SW 1271 (cell line): ENCODE measurements at places on chromosomes 3 and 15.

GRCh38 chr3:138694287-138695007 lies 85.9 kb downstream of the FAIM start:
- peak; percentile 74 for DNase-seq

DNA sequence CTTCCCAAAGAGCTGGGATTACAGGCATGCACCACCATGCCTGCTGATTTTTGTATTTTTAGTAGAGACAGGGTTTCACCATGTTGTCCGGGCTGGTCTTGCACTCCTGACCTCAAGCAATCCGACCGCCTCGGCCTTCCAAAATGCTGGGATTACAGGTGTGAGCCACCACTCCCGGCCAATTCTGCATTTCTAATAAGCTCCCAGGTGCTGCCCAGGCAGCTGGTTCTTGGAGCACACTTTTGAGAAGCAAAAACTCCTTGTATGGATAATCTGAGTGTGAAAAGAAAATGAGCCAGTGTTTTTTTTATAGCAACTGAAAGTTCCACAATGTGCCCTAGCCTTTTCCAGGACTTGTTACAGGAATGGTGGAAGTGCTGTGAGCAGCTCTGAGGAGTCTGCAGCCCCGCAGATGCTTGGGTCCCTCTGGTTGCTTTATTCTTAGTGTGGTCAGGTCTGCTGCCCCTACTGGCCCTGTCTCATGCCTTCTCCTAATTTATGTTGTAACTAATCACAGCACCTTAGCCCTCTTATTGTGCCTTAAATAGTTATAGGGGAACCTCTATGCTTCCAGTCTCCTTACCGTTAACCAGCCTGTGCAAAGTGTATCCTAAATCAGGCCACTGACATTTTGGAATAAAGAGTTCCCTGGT lies 13.5 kb upstream of the KCNAB1 start:
- no peak for DNase-seq

DNA sequence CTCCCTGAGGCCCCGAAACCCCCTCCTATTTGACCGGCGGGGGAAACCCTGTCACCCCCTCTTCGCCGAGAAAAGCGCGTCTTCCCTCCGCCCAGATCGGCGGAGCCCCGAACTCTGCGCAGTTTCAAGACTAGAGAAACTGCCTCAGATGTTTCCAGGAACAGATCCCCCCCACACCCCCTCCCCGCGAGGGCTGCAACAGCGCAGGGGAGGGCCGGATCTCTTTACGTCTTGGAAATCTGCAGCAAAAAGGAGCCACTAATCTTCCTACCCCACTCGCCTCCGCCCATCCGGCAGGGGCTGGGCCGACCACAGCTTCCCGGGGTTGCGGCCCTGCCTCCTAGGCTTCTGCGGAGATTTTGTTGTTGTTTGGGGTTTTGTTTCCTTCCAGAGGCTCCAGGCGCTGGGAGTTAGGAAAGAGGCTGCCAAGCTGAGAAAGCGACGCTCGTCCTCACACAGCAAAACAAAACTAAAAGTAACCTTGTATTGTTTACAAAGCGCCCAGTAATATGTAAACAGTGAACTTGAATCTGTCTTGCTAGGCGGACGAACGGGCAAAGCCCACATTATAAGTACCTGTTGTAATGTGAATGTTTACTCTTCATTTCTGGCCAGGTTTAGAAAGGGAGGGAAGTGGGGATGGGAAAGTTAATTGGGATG lies 2.2 kb downstream of the FOXB1 start:
- no peak for DNase-seq

GRCh38 chr3:8441969-8442559 lies 59.6 kb upstream of the LMCD1 start:
- peak; percentile 33 for DNase-seq

DNA sequence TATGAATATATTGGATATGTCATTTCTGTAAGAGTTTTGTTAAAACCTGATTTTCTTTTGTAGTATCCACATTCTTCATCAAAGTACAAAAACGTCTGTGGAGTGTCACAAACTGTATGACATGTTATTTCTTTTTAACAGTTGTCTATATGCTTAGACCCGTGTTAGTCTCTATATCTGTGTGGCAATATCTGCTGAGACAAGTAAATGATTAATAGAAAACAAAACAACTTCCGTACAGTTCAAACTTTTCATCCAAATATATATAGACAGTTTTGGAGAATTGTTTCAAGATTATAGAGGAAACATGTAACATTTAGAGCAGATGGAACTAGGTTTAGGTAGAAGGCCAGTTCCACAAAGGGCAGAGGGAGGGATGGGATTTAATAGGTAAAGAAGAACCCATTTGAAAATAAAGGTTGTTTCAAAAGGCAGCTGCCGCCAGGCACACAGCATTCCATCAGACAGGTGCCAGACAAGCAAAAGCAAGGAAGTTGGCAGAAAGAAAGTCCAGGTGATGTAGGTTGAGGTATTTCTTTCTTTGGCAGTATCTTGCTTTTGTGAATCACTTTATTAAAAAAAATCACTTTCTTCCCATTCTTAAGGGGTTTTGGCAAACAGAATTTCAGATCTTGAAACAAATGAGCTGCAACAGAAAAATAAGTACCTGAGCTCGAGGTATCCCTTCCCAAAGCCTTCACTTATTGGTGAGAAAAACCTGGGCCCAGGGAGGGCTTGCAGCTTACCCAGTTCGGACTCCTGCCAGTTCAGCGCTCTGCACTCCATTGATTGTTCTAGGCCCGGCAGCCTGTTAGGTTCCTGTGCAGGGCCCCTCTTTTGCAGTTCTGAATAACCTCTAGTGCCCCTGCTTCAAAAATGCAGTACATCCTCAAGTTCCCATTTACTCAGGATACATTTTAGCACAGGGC lies 49.0 kb downstream of the LRRN1 start:
- DNase-seq = no peak

GRCh38 chr15:35470441-35470840 lies 75.5 kb downstream of the DPH6 start:
- no peak for DNase-seq
